ENCODE measurements at places on chromosomes 1 and 21.

DNA sequence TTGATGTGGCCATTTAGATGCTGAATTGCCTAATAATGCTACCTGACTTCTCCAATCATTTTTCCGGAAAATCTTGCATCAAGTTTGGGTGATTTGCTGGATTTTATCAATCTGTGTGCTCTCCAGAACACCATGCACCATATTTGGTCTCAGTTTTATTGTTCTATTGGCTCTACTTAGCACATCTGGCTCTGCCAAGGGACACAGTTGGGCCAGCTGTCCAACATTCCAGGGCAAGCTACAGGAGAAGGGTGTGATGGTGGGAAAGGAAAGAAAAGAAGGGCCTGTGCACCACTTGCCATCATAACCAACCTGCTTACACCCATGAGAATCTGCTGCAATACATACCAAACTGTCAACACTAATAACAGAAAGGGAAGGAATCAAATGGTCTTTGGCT, 90.2 kb upstream of the NFIA start:
- DNase-seq: no peak

DNA sequence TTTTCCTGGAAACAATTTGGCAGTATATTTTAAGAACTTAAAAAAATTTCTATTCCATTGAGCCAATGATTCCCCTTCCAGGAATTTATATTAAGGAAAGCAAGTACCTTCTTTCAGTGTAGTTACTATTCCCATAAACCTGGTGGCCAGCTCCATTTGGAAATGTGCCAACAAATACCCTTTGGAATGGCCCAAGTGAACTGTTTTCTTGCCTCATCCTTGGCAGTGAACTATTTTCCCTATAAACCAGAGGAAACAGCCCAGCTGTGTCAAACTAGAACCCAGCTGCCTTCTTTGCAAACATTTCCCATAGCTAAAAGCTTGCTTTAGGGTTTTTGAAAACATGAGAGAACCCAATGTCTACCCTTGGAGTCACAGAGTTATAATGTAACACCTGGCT, 496.9 kb downstream of the NEGR1 start:
- DNase-seq: no peak

DNA sequence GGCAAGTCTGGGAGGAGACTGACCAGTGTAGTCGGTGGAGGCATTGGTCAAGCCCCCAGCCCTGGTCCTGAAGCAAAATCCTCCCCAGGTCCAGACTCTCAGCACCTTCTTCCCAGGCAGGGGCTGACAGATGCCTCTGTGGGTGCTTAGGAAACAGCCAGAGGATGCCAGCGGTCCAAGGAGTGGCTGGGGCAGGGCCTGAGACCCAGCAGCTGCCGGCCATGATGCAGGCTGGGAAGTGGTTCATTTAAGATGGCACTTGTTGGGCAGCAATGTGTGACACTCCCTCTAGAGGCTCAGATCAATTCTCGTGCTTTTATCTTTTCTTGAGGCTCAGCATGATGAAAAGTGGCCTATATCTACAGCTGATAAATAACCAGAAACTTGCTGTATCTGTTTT, 165.0 kb upstream of the VAMP3 start:
- no peak for DNase-seq

- DNase-seq: no peak
Measured at GRCh38 chr1:20770314-20771087, 16.6 kb downstream of the HP1BP3 start.

DNA sequence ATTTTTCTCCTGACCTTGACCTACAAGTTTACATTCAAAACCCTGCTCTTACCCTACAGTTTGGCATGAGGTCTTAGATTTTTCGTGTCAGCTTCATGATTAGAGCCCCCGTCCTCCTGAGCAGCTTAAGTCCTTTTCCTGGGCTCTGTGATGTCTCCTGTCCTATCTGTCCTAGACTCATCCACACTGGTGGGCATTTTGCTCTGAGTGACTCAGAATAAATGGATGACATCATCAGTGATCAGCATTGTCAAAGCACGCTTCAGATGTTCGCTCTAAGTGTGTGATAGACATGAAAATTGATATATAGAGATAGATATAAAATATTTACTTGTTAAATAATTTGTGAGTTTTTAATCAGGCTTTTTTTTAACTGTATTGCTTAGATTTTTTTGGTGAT, 21.8 kb downstream of the RGS13 start:
- no peak for DNase-seq

- no peak for DNase-seq
Measured at GRCh38 chr21:22154579-22155274, 1156.5 kb downstream of the NCAM2 start.

DNA sequence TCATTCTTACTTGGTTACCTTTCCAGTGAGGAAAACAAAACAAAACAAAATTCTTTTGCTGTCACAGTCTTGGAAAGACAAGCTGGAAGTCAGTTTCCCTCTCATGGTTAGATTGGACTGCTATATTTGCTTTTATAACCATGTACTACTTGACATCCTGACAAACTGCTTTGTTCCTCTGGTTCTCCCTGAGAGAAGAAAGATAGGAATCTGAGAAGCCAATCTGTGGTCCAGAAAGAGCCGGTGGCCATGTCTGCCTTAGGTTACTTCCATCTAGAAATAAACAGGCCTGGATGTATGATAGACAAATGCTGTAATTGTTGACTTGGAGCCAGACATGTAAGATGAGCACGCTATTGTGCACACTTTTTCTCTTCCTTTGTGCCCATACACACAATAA, 330.0 kb downstream of the BRINP3 start:
- no peak for DNase-seq

- no peak for DNase-seq
Measured at GRCh38 chr1:201741763-201742342, 87.1 kb upstream of the IPO9 start.
